ENCODE measurements at places on chromosomes 2 and 18. TPM values are rescaled to one million over a fixed set of nuclear protein-coding genes. Genes with fewer than 3 reads are reported as not detected.

GRCh38 chr2:166891727-166892126, 3.4 kb downstream of the XIRP2 start:
- no peaks in the 10 kb centered on the region for H3K36me3 ChIP-seq

- no peak overlapping the region for H3K4me3 ChIP-seq
- DNase-seq, result no peak
- H3K4me1 ChIP-seq, result no peaks in the 10 kb centered on the region
- no peak overlapping the region for H3K27ac ChIP-seq
- H3K27me3 ChIP-seq, result no peaks in the 10 kb centered on the region
- H3K36me3 ChIP-seq, result no peaks in the 10 kb centered on the region
Measured at GRCh38 chr2:98623657-98624056, 15.3 kb downstream of the UNC50 start.

GRCh38 chr18:60100778-60101177, 201.0 kb downstream of the PMAIP1 start:
- H3K4me3 ChIP-seq, result no peak overlapping the region
- no peak overlapping the region for H3K27ac ChIP-seq
- no peaks in the 10 kb centered on the region for H3K36me3 ChIP-seq
- no peaks in the 10 kb centered on the region for H3K27me3 ChIP-seq
- DNase-seq, result no peak

GRCh38 chr18:3264362-3264761, 2.4 kb downstream of the MYL12B start:
- no peak overlapping the region for H3K4me3 ChIP-seq
- no peak for DNase-seq
- H3K36me3 ChIP-seq, result peaks cover 2% of the 10 kb centered on the region
- no peaks in the 10 kb centered on the region for H3K27me3 ChIP-seq

GRCh38 chr2:29632018-29632417, 289.4 kb downstream of the ALK start:
- no peaks in the 10 kb centered on the region for H3K27me3 ChIP-seq
- no peak overlapping the region for H3K27ac ChIP-seq
- H3K4me3 ChIP-seq, result no peak overlapping the region
- H3K36me3 ChIP-seq, result no peaks in the 10 kb centered on the region

- peaks cover 25% of the 10 kb centered on the region for H3K27me3 ChIP-seq
- no peak overlapping the region for H3K27ac ChIP-seq
- H3K4me1 ChIP-seq, result peaks cover 17% of the 10 kb centered on the region
- peak overlapping the region; percentile 59 for H3K4me3 ChIP-seq
Measured at GRCh38 chr2:236177967-236178889, 10.0 kb upstream of the GBX2 start.

GRCh38 chr2:11990576-11990975, 244.1 kb downstream of the LPIN1 start:
- no peak for DNase-seq
- H3K27ac ChIP-seq, result no peak overlapping the region
- H3K4me3 ChIP-seq, result no peak overlapping the region
- peaks cover 2% of the 10 kb centered on the region for H3K27me3 ChIP-seq

The SNED1 gene
- 127 TPM for total RNA-seq

The PAX8 gene
- 2.9 TPM for total RNA-seq

The CBLN2 gene
- total RNA-seq, result not detected

The KLHL41 gene
- 1.2 TPM for total RNA-seq

The LRRC30 gene
- not detected for total RNA-seq

The LOXL3 gene
- 97.4 TPM for total RNA-seq

Measured in osteoblast (primary cell).